HS-27A (cell line): ENCODE measurements at places on chromosomes 3 and 15.
A peak's percentile ranks its signal among the peaks of the same experiment; 100 is the strongest.

DNA sequence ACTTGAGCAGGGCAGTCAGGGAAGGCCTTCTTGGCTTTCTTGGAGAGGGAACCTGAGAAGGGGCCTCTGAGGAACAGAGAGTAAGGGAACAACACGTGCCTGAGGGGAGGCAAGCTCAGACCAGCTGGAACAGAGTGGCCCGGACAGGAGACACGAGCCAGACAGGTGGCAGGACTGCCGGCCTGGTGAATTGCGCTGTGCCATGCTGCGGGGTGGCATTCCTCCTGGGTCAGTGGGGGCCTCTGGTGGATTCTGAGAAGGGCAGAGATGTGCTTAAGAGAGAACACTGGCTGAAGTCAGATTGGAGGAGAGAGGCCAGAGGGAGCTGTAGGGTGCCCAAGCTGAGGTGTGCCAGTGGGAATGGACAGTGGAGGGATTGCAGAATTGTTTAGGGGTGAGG is 4.9 kb downstream of the CHAC1 start:
- DNase-seq, result no peak

DNA sequence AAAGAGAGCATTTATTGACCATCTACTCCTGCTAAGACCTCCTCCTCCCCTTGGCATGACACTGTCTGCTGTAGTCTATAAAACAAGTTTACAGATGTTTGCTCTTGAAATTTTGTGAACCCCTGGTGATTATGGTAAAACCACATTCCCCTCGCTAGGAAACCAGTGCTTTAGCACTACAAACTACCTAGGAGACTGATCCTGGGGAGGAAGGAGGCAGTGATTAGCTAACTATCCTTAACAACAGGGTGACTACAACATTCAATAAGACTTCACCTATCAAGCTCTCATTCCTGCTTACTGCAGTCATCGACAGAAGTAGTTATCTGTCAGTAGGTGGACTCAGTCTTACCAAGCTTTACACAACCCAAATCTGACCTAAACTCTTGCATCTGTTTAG is 371.3 kb downstream of the TUSC7 start:
- DNase-seq, result no peak

- DNase-seq, result no peak
Observed at GRCh38 chr3:187995043-187995400, 158.9 kb upstream of the LPP start.

DNA sequence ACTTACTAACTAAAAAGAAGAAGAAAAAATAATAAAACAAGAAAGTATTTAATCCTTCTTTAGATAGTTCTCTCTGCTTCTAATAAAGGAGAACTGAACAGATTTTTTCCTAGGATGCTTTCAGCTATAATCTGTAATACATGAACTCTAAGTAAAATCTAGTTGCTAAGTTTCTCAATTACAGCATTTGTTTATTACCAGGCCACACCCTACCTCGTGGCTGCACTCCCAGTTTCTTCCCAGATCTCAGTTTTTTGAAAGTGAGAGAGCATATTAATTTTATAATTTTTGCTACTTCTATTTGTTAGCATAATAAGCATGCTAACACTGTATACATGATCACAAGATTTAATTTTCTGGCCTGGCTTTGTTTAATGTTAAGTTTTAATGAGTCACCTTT is 258.3 kb downstream of the IL5RA start:
- DNase-seq, result no peak

GRCh38 chr3:41176596-41176995 is 22.7 kb upstream of the CTNNB1 start:
- DNase-seq, result no peak

- no peak for DNase-seq
Observed at GRCh38 chr15:79221696-79222095, 60.8 kb upstream of the ANKRD34C start.

DNA sequence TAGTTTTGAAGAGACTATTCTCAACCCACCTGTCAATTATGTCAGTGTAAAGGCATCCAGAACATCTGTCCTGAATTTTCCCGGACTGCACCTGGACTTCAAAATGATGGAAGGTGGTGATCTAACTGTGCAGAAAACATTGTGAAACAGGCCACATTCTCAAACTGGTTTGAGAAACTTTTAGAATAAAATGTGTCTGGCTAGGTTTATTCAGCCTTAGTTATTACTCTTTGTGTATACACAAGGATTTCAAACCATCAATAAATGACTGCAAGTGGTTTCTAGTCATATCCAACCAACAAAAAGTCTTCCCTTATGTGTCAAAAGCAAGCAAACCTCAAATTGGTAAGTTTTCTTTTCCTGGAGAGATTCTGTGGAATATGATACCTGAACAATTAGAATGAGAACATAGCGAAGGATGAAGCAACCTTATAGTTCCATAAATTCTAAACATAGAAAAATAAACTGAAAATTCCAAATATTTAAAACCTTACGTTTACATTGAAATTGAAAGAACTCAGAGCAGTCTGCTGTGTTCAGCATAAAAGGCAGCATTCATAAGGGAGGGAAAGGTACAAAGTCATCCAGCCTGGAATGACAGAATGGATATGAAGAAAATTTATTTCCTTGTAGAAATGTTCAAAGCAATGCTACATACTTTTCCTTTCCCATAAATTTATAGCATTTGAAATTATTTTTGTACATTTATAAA is 306.6 kb upstream of the TGFBR2 start:
- DNase-seq, result no peak

- DNase-seq, result no peak
Observed at GRCh38 chr15:63526401-63526800, 22.0 kb downstream of the USP3 start.

- no peak for DNase-seq
Observed at GRCh38 chr3:51280176-51280575, 104.9 kb upstream of the MANF start.

DNA sequence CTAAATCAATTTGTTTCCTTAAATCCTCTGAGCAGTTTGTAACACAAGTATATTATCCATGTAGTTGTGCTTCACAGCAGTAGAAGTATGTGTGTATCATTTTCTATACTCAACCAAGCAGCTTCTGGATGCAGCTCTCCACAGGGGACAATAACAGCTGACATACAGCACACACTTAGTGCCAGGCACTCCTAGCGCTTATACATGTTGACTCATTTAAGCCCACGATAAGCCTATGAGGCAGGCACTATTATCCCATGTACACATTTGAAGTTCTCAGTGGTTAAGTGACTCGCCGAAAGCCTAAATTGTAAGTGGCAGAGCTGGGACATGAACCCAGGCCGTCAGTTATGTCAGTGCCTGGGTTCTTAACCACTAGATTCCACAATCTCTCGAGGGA is 20.3 kb upstream of the LPP start:
- DNase-seq, result no peak

GRCh38 chr15:78394981-78395616 is 42.9 kb upstream of the IREB2 start:
- DNase-seq, result no peak

- no peak for DNase-seq
Observed at GRCh38 chr3:156218353-156218744, 98.0 kb downstream of the KCNAB1 start.

DNA sequence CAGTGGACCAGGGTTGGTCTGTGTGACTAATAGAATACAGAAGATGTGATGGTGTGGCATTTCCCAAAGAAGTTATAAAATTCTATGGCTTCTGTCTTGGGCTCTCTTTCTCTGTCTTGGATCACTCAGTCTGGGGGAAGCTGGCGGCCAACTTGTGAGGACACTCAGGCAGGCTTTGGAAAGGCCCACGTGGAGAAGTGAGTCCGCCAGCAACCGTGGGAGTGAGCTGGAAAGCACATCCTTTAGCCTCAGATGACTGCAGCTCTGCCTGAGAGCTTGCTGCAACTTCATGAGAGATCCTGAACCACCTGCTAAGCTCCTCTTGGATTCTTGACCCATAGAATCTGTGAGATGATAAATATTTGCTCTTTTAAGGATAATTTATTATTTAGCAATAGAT is 72.0 kb upstream of the RASGRP1 start:
- no peak for DNase-seq

DNA sequence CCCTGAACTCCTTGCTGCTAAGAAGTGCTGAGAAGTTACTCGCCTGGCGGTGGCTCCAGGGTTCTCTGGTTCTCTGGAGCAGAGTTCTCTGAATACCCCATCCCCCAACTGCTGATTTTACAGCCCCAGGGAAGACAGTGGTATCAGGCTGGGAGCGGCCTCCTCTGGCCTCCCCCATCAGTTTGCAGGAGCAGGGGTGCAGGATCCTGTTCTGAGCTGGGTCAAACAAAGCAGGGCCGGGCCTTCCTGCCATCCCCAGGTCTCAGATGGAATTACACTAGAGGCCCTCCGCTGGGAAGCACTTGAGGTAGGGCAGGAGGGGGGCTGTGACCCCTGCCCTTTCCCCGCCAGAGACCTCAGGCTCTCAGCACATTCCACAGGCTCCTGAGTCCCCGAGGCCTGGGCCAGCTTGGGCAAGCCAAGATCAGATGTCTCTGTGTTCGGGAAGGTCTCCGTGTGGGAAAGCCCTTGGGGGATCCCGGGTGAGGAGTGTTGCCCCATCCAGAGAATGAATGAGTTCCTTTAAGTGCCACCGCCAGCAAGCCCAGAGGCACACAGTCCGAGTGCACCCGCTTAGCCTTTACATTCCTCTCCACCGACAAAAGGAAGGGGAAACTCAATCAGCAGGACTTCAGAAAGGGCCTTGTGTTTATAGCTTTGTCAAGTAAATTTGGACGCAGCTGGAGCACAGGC is 149.9 kb downstream of the LRRK1 start:
- DNase-seq, result no peak

DNA sequence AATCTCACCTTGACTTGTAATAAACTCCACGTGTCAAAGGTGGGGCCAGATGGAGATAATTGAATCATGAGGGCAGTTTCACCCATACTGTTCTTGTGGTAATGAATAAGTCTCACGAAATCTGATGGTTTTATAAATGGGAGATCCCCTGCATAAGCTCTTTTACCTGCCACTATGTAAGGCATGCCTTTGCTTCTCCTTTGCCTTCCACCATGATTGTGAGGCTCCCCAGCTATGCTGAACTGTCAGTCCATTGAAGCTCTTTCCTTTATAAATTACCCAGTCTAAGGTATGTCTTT is 45.5 kb downstream of the SUCNR1 start:
- DNase-seq, result no peak

GRCh38 chr15:98518823-98519561 is 129.3 kb upstream of the IGF1R start:
- DNase-seq, result peak; percentile 55

DNA sequence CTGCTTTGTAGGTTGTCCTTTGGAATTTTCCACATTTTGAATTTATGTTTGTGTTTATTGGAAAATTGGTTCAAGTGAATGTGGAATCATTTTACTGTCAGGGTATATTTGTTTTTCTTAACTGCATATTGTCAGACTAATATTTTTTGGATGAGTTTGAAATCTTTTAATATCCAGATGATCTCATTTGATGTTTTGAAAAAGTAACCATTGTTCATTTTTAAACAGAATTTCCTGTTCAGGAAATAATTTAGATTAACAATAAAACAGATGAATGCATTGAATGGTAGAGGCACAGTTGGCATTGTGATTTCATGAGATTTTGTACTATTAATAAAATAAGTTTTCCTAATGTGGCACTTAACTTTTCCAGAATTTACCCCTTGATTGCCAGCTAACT is 15.5 kb downstream of the TRAK1 start:
- DNase-seq, result no peak

- DNase-seq, result no peak
Observed at GRCh38 chr15:65553691-65554090, 23.4 kb downstream of the HACD3 start.

- DNase-seq, result no peak
Observed at GRCh38 chr15:31459400-31459748, 132.7 kb downstream of the KLF13 start.

DNA sequence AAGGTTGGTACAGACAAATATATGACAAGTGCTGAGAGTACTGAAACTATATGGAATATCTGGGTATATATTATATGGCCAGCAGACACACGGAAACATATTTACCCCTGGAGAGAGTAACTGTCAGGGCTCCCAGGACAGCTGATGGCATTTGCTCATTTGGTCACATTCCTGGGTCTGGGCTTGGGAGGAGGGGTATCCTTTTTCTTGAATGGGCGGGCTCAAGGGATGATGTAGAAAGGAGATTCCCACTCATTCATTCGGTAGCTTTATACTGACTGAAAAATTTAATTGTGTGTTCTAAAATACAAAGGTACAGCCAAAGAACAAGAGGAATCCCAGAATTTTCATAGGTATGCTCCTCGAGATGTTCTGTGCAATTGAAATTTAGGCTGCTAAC is 131.0 kb downstream of the KCNAB1 start:
- DNase-seq, result no peak

DNA sequence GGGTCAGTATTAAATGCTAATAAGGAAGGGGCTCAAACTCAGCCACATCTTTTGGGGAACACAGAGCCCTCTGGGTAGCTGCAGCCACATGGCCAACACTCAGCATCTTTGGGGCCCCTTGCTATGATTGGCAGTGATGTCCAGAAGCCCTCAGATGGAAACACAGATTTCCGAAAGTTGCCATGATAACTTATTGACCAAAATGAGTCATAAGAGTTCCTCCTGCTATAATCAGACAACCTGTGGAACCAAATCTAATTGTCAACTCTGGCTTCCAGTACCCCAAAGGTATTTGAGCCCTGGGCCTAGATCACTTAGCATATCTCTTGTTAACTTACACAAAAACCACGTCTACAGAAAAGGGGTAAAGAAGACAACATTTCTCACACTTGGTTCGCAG is 392.2 kb downstream of the KCNH8 start:
- DNase-seq, result no peak

DNA sequence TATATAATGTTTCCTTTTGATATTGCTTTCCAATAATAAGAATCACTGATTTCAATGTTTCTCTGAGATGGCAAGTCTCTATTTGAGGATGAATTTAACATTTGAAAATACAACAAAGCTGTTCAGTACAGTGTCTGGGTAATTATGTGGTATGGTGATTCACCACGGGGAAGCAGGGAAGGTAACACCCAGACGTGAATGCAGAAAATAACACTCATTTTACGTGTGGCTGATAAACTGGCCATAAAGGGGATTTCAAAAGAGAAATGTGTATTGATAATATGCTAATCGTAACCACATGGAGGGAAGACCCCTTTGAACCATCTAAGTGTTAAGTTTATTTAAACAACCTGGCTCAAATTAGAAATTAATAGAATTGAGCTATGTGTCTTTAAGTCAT is 344.6 kb downstream of the GRM7 start:
- no peak for DNase-seq

- no peak for DNase-seq
Observed at GRCh38 chr3:13113346-13114330, 40.4 kb upstream of the IQSEC1 start.

DNA sequence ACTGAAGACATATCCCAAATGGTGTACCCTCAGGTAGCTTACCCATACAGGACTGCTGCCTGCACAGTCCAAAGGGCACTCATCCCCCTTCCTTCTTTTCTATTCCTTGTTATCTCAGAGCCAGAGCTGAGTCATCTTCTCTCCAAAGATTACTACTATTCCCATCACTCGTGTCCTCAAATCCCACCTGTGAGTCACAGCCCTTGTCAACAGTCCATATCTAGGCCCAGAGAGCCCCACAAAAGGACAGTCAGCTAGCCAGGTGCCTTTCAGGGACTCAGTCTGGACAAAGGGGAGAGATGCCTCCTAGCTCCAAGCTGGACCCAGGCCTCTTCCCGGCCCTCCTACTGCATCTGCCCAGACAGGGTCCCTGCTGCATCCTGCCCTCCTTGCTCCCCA is 11.0 kb downstream of the PARP16 start:
- no peak for DNase-seq
